ENCODE measurements at places on chromosomes 5 and 9.
A peak's percentile ranks its signal among the peaks of the same experiment; 100 is the strongest.

- no peak for DNase-seq
These were observed 235.0 kb downstream of the ISL1 start for GRCh38 chr5:51618234-51618633.

DNA sequence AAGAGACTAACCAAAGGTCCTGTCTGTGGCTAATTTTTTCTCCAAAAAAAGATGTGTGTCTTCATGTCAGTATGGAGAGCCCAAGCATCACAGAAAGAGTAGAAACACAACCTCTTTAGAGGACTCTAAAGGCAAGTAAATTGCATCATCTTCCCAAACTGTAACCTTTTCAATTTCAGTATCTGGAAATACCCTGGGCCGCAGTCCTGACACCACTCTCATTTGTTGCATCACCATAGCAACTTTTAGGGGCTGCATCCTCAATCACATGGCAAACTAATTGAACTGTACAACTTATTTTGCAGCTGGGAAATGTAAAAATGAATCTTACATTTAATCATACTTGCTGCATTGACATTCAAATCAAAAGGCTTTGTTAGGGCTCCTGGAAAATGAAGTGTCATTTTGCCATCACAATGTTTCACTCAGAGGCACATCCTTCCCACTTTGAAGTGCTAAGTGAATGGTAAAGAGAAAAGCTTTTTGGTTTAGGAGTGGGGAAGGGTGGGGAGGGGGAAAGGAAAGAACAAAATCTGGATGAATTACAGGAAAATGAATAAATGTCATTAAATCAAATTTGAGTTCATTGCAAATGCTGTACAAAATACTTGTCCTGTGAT is 60.6 kb upstream of the GRIA1 start:
- DNase-seq: no peak

GRCh38 chr9:81656004-81656403 is 33.3 kb downstream of the TLE1 start:
- peak; percentile 6 for DNase-seq

DNA sequence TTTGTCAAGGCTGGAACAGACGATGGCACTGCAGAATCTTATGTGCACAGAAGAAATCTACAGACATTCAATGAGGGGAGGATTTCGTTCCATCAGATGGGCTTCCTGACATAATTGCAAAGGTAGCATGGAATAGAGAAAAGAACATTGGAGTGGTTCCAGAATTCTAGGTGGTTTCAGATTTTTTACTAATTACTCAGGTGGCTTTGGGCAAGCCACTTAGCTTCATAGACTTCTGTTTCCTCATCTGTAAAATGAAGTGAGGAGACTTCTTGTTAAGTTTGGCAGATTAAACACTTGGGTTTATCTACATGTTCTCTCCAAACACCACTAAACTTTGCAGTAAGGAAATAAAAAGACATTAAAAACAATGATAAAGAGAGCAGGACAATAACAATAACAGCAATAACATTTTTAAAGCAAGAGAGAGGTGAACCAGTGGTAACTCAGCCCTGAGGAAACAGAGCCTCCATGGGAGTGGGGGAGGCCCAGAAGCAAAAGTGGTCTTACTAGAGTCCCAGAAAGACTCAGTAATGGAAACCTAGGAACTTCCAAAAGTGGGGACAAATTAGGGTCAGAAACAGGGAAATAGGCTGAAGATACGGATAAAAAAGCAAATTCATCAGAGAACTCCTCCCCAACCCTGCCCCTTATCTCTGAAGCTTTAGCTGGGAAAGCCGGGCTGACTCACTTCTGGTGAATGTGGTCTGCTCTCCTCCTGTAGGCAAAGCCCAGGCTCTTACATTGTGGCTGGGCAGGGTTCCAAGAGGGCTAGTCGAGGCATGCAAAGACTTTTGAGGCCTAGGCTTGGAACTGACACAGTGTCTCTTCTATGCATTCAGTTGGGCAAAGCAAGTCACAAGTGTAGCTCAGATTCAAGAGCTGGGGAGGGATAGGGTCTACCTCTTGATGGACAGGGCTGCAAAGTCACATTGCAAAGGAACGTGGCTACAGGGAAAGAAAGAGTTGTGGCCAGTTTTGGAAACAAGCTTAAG is 11.8 kb upstream of the ACTBL2 start:
- no peak for DNase-seq

- peak; percentile 16 for DNase-seq
These were observed 123.7 kb downstream of the INSYN2B start for GRCh38 chr5:169856571-169856970.

GRCh38 chr5:126334760-126335159 is 88.4 kb upstream of the GRAMD2B start:
- no peak for DNase-seq

DNA sequence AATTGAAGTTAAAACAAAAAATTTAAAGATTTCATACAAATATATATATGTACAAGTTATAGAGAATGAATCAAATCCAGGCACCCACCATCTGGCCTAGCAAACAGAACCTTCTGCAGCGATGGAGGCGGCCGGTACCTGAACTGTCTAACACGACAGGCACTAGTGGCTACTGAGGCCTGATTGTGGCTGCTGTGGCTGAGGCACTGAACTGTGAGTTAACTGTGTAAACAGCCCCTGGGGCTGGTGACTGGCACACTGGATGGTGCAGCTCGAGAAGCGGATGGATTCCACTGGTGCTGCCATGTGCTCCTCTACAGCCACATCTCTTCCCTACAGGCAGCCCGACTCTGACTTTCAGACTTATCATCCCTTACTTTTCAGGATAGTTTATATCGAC is 82.4 kb downstream of the RAPGEF1 start:
- no peak for DNase-seq

DNA sequence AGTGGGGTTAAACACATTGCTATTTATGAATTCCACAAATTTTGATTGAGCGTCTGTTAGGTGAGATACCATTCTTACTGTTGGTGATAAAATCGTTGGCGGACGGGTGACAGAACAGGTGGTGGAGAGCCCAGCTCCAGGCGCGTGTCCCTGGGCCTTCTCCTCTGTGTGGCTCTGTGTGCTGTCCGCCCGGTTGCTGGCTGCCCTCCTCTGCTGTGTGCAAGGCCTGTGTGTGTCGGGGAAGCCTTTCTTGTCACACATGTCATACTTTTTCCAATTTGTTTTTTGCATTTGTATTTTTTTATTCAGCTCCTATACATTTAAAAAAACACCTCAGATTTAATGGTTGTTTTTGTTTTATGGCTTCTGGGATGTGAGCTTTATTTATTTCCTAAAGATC is 33.9 kb downstream of the TENT4A start:
- DNase-seq: no peak

DNA sequence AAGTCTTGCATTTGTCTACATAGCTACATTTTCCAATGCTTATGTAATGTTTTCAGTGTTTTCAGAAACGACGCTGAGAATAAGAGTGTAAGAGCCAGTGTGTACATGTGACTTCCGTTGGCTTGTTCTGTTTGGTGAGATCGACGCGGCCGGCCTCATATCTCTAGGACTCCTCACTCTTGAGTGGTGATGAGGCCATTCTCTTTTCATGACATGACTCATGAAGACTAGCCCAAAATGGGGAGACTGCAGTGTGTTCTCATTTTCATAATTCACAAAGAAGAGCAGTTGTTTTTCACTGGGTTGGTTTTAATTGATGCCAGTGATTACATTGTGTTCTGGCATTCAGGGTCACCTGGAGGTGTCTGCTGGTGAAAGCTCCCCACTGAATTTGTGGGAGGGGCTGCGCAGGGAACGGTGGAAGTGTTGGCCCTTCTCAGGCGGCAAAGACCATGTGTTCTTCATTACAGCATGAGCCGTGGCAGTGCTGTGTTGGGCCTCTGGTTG is 131.5 kb upstream of the OTULINL start:
- no peak for DNase-seq

GRCh38 chr9:115524453-115525059 is 406.6 kb upstream of the TNC start:
- peak; percentile 45 for DNase-seq

- no peak for DNase-seq
These were observed 47.3 kb upstream of the CDKN2B start for GRCh38 chr9:22056402-22056801.

DNA sequence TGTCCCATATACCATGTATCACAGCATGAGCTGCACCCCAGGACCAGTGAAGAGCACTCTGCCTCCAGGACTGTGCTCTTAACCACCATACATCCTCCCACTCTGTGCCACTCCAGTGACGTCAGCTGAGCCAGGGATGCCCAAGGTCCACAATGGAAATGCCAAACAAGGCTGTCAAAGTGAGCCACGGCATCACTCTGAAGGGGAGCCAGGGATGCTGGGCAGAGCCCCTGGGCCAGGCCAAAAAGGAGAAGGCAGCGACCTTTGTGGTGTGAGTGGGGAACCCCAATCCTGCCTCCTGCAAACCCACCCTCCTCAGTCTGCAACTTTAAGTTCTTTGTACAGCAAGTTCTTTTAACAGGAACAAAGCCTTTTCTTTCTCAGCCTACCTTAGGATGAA is 242.7 kb downstream of the SYK start:
- DNase-seq: no peak

DNA sequence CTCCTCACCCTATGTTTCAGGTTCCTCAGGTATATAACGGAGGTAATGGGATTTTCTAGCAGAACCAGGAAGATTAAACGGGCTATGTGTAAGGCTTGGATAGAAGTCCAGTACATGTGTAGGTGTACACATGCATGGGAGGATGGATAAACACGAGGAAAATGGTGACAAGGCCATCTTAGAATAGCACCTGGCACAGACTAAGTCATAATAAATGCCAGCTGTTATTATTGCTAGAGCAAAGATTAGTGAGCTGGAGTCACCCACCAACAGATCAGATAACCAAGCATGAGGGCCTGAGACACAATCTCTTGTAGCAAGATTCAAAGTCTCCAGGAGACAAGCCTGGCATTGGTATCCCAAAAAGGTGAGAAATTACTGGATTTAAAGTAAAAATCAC is 21.1 kb downstream of the SPOCK1 start:
- DNase-seq: no peak

DNA sequence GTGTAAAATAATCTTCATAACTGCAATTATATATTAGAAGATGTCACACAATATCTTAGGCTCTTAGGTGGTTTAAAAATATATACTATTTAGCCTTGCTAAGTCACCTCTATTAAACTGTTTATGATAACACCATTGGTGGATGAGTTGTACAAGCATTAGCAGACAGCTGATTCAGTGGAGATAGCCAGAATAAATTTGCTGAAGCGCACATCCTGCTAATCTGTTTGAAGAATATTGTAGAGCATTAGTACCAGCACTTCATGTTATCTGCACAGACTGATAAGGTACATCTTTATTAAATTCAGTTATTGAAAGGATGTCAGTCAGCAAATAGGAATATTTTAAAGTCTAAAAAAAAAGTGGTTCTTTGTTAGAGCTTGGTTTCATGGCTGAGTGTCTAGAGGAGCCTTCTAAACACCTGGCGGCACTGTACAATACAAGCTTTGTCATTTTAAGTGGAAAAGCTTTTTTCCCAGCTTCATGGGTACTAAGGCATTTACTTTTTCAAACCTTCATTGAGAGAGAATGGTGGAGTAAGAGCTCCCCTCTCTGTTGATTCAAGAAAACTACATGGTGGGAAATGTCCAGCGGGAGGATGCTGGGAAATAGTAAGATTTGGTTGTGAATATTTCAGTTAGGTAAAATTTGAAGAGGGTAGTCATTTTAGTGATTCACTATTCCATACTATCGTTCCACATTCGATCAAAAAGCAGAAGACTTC is 275.1 kb downstream of the SLF1 start:
- DNase-seq: no peak

DNA sequence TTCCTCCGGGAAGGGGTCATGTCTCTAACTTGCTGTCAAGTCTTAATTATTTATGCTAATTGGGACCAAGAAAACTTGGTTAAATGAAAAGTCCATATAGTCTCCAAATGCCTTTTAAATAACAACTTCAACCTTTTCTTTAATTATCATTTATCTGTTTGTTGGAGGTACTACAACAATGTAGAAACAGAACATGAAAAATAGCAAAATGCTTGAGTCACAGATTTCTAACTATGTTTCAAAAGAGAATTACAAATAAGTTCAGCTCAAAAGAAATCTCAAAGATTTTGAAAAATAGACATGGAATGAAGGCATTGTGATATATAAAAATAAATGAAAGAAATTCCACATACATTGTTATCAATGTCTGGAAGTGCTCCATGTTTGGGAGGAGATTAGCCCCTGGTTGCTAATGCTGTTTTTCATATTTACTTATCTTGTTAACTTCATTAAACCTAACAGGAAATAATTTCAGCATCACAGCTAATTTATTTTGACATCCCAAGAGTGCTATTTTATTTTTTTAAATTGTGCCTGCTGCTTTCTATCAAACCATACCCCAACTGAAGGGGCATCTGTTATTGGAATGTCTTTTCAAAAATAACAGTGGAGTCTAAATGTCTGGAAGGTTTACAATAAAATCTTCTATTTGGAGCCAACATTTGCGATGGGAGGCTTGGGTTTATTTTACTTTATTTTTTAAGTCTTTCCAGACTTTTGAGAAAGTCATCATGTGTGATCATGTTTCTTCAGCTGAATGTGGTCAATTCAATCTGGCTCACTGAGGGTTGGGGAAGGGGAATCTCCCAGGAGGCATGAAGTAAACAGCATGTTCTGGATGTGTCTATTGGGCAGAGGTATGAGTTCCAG is 53.1 kb upstream of the ANKRD55 start:
- no peak for DNase-seq

DNA sequence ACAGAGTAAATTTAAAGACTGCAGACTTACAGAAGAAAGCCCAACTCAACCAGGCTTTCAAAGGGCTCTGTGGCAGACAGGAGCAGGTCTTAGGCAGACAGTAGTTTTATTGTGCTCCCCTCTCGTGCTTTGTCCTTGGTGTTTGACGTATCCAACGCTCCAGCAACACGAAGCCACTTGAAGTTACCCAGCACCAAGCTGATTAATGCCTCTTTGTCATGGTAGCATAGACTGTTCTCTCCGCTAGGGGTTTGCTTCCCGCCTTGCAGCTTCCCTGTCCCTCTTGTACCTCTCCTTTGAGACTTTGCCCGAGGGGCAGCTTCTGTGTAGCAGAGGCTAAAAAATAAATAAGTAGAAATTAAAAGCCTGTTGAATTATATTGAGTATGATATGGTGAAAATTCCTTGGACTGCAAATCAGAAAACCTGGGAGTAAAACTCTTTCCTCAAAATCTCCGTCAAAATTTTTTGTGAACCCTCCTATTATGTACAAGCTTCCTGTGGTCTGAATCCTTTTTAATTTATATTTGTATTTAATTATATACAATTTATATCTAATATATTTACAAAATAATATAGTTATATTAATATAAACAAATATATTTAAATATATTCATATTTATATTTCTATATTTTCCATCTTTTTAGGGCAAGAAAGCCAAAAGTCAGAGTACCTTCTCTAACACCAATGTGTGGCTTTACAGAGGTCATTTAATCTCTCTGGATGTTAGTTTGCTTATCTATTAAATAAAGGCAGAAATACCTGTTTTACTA is 405.4 kb downstream of the DMAC1 start:
- no peak for DNase-seq

GRCh38 chr9:101032426-101032825 is 3.9 kb downstream of the PLPPR1 start:
- DNase-seq: no peak
